ENCODE measurements at places on chromosomes 6 and 20.

DNA sequence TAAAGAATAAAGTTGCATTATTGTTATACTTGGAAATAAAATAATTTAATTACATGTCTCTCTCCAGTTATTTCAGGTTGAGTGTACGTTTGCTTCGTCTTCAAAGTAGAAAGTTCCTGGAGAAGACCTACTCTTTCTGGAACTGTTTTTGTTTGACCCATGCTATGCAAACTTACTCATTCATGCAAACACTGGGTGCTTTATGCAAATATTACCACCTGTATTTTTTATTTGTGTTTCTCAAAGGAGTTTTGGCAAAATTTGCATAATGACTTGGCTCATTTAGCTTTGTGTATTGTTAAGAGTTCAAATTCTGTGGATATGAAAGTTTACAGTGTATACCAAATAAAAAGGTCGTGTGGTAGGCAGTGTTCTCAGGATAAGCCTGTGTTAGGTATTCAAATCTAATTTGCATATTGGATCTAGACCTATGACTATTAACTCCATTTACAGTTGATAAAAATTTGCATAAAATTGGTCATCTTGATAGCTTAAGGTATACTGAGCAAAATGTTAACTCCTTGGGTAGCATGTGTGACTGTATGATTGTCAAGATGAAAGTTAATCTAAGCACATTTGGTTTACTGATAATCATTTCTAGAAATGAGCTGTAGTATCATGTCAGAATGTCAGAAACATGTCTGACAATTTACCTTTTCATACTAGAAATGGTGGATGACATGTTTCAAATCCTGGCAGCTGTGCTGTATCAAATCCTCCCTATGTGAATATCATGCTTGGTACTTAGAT is 65.2 kb downstream of the CDKAL1 start:
- DNase-seq: no peak

GRCh38 chr6:120352491-120352890 is 981.8 kb downstream of the TBC1D32 start:
- no peak for DNase-seq

DNA sequence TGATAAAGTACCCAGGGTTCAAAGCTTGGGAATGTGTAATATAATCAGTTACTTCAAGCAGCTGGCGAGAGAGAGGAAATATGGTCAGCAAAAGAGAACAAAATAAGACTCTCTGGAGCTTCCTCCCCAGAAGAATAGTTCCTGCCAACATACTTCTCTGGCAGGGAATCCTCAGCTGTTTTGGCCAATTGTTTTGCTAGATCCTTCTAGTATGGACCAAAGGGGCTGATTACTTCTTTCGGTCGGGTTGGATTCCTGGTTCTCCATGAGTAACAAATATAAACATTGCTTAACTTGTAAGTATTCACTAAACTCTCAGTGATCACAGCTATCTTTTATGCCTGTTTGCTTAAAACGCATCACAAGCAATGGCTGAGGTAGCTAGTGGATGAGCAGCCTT is 31.4 kb upstream of the FBXO9 start:
- DNase-seq: no peak

GRCh38 chr6:5950361-5950785 is 56.4 kb downstream of the NRN1 start:
- DNase-seq: peak; percentile 62

- DNase-seq: no peak
Measured at GRCh38 chr20:9053108-9053507, 15.8 kb upstream of the PLCB4 start.

DNA sequence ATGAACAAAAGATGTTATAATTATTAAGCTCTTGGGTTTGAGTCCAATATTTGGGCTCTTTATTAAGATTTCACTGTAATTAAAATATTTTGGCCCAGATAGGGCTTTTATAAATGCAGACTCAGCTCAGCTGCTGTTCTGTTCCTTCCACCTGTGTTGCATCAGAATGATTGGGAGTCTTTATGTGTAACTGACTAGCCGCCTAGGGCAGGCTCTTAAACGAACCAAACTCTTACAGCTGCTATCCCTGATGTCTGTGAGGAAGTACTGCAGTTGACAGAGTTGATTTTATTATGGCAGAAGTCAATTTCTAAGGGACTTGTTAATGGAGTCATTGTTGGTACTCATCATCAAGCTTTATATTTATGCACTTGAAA is 144.7 kb downstream of the MYO6 start:
- peak; percentile 7 for DNase-seq
